ENCODE measurements at places on chromosomes 1 and 21.

DNA sequence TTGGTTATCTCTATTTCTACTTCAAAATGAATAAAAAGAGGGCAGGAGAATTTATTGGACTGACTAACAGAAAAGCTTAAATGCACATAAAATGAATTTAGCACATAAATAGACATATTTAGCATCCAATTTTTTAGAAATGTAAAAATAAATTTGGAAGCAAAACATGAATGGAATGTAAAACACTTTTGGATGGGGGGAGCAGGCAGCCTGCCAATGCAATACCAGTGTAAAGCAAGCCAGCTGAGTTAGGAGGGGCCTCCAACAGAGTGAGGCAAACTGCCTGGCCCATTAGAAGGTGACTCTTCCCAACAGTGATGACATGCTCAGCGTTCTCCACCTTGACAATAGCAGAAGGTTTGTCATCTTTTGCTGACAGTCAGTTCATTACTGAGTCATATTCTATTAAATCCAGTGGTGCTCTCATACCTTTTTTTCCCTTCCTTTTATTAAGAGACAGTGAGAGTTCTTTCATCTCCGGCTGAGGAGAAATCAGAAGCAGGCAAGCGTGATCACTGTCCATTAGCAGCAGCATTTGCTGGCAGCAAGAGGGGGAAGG, 19.5 kb upstream of the EXO1 start:
- no peak for DNase-seq

- peak; percentile 97 for DNase-seq
Observed at GRCh38 chr1:161013488-161014230, 7.3 kb downstream of the F11R start.

GRCh38 chr1:90707363-90707710, 9.8 kb downstream of the BARHL2 start:
- no peak for DNase-seq

DNA sequence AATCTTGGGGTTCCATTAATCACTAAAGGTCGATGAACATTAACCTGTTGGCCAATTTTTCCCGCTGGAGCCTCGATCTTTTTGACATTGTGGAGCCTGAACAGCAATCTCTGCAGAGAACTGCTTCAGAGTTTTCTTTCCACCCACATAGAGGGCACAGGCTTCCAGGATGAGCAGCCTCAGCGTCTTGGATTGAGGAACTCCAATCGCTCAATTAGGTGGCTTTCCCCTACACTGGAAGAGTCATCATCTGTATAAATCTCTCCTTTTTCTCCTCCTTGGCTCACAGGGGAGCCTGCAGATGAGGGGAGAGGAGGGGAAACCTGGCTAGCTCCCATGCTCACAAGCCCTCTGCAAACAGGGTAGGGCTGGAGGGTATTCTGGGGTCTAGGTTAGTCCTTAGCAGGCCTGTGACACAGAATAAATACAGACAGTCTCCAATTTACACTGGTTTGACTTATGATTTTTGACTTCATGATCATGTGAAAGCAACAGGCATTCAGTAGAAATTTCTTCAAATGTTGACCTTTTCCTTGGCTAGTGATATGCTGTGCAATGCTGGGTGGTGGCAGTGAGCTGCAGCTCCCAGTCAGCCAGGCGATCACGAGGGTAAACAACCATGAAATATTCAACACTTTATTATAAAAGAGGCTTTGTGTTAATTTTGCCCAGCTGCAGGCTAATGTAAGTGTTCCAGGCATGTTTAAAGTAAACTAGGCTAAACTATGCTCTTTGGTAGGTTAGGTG, 80.8 kb downstream of the PGBD5 start:
- DNase-seq: no peak

DNA sequence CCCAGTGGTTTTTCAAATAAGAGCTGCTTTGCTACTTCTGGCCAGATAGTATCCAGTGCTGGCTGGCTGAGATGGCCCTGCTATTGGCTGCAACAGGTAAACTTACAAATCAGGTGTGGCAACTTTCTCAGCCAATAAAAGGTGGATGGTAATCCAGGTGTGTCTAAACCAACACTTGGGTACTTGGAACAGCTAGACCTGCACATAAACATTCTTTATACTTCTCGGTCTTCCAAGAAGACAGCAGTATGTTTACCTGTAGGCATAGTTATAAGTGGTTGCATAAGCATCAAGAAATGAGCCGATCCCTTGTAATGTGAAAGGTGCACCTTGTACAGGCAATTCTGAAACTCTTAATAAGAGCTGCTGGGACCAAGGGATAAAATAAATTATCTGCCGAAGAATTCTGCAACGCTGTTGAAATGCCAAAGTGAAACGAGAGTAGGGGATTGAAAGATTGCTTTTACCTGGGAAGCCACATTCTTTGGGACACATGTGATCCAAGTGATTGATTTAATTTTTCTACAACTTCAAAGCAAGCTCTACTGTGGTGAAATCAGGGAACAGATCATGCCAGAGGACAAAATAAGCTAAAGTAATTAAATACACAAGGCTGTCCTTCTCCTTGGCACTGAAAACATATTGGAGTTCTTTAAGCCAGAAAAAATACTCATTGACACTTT, at the start of gene CLDN8:
Gene CLDN8, minus strand, starts transcription at position 57 of the 683 bp plus-strand sequence. CDS start 172 bp downstream, outside the sequence.
- no peak for DNase-seq

DNA sequence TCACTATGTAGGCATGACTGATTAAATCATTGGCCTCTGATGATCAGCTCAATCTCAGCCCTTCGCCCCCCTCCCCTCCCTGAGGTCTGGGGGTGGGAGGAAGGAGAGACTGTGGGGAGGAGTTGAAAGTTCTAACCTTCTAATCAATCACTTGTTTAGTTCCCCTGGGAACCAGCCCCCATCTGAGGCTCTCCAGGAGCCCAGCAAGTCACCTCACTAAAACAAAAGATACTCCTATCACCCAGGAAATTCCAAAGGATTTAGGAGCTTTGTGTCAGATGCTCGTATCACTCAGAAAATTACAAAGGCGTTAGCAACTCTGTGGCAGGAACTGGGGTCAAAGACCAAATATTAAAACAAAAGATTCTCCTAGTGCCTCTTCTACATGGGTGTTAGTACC, 21.6 kb downstream of the SYF2 start:
- DNase-seq: no peak

- no peak for DNase-seq
Observed at GRCh38 chr21:29465546-29465945, 166.8 kb downstream of the BACH1 start.

DNA sequence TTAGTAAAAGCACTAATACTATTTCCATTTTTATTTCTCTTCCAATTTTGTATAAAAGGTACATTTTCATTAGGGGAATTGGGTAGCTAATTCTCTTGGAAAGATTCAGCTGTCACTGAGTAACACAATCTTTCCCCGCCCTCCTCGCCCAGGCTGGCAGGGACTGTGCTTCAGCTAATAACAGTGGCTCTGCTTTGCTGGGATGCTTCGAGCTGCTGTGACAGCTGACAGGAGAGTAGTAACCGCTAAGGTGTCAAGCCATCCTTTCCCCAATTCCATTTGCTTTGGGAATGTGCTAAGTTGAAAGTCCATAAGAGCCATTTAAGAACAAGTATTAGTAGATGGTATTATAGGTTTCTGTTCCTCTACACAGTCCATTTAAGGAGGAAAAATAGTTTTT, 106.7 kb upstream of the NRIP1 start:
- no peak for DNase-seq

- no peak for DNase-seq
Observed at GRCh38 chr1:7579016-7579415, 192.1 kb upstream of the VAMP3 start.

DNA sequence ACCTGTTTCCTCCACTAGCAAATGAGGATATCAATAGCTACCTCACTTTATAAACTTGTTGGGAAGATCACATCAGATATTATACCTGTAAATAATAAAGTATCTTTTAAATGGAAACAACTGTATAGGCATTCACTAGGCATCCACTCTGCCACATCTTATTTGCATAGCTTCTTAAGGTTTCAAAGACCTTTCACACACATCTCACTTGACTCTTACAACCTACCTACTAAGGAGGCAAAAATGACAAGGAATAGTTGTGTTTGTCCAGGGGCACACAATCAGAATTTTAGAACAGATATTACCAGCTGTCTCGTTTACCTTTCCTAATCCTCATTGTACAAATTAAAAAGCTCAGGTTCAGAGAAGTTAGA, 51.5 kb downstream of the VANGL2 start:
- no peak for DNase-seq

- DNase-seq: no peak
Observed at GRCh38 chr1:20597650-20598049, 8.8 kb downstream of the CDA start.

- DNase-seq: no peak
Observed at GRCh38 chr1:62437273-62437940, 558 bp downstream of the USP1 start.

DNA sequence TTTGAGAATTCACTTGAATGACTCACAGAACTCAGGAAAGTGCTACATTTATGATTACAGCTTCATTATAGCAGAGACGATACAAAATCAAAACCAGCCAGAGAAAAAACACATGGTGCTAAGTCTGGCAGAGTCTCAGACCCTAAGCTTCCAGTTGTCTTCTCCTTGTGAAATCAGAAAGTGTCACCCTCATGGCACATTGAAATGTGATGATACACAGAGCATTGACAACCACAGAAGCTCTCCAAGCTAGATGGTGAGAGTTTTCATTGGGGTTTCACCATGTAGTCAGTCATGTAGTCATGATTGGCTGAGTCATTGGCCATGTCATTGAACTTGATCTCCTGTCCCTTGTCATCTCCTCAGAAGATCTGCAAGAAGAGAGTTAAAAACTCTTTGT, 526.6 kb downstream of the MRPL39 start:
- no peak for DNase-seq

- no peak for DNase-seq
Observed at GRCh38 chr1:95991787-95992520, 729.6 kb upstream of the PTBP2 start.

- no peak for DNase-seq
Observed at GRCh38 chr1:9315411-9316079, 22.9 kb downstream of the SPSB1 start.

DNA sequence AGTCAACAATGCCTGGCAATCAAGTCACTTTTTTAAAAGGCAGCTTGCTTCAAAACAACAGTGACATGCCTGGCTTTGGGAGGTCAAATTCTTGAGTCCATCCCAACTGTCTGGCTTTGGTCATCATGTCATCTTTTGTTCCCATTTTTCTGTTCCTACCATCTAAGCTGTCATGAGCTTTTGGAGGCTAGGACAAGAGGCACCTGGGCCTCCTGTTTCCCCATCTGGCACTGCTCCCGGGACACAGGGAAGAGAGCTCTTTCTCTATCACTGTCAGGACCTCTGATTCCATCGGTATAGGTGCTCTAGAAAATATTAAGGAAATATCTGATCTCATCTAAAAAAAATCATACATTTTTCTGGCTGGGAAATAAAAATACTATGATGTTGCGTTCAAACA, 156.3 kb downstream of the CLIC6 start:
- no peak for DNase-seq

DNA sequence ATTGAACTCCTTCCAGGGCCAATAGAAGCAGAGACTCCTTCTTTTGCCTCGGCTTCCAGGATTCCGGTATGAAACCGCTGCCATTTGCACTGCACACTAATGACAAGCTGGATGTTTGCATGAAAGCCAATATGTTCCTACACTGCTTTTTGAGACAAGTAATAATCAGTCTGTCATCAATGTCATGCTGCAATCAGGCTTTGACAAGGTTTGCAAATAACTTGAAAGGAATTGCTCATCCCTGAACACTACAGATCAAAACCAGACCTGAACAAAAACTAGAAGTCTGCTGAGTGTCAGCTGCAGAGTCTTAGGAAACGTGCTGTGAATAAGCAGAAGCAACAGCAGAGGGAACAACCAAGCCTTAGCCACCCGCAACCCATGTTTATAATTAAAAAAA, 720.7 kb upstream of the CXADR start:
- no peak for DNase-seq

GRCh38 chr1:100428160-100428559, 75.9 kb downstream of the CDC14A start:
- no peak for DNase-seq

DNA sequence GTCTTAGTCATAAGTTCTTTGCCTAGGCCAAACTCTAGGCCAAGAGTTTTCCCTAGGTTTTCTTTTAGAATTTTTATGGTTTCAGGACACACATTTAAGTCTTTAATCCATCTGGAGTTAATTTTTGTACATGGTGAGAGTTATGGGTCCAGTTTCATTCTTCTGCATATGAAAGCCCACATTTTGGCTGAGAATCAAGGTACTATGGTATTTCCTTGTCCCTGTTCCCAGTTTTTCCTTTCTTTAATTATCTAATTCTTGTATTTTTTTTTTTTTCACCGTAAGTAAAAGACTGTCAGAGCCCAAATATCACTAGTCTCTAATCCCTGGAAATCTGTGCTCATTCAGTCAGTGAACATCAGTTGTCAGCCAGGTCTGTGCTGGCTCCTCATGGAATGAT, 105.4 kb downstream of the MAP3K21 start:
- no peak for DNase-seq

GRCh38 chr1:40301066-40301465, 16.0 kb downstream of the COL9A2 start:
- DNase-seq: no peak

- no peak for DNase-seq
Observed at GRCh38 chr1:183121609-183122008, 64.5 kb upstream of the LAMC2 start.

DNA sequence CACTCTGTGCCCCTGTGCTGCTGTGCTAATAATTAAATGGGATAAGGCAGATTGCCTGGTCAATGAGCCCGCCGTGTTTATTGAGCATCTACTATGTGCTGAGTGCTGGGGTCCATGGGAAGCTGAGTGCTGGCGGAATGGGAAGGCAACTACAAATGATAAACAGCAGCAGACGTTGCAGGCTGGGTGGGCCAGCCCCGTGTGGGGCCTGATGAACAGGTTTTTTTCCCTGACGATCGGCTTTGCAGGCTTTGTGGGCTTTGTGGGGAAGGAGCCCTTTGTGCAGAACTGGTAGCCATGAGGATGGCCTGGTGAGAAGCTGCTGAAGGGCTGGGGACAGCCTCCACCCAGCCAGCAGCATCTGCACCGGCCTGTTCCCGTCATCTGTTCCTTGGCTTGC, 3.5 kb downstream of the PDE9A start:
- DNase-seq: no peak

DNA sequence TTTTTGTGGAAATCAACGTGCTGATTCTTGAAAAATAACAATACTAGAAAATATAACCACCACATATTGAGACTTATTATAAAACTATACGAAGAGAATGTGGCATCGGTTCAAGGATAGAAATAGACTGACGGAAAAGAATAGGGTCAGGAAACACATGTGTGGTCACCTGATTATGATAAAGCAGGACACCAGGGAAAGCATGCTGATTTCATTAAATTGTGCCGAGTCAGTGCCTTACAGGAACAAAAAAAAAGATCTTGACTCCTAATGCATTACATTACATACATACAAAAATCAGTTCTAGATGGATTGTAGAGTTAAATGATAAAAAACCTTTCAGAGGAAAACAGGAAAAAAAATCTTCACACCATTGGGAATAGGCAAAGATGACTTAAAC, 43.5 kb upstream of the SERPINC1 start:
- DNase-seq: no peak

DNA sequence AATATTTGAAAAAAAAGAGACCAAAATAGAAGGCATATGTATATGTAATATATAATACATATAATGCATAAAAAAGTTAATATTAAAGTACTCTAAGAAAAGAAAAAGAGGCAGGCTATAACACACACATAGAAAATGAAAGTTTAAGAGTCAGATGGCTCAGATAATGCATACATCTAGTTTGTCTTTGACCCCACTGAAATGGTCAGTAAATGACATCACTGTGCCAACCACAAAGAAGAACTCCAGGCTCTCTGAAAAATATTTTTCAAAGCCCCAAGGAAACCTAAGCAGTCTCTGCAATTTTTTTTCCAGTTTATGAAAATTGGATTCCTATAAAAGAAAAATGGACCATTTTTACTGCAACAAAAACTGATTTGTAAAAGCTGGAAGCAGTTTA, 55.4 kb upstream of the SCYL3 start:
- DNase-seq: no peak

All from kidney capillary endothelial cell (primary cell).